ENCODE measurements at places on chromosomes 3 and 15.

GRCh38 chr3:106560451-106560966 lies 691.7 kb upstream of the CBLB start:
- DNase-seq: no peak

DNA sequence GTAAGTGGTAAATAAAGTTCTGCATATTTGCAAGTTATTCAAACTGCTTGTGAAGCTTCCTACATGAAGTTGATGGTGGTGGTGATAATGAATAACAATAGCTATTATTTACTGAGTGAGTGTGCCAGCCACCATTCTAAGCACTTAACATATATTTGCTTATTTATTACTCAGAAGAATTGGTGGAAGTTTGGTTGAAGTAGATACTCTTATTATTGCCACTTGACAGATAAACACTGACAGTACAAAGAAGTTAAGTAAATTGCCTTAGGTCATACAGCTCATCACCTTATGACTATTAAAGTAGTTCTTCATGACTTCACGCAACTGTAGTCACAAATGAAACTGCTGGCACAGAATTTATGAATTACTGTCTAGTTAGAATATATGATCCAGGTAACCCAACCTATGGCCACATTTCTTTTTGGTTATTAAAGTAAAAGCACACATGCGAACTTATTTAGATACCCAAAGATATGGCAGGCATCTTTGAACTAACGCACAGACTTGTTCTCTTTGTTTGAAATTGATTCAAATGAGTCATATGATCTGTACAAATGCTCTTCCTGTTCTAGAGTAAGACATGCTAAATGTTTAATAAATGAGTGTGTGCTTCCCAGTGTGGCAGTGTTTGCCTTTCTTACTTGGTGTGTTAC lies 99.8 kb upstream of the NR2F2 start:
- no peak for DNase-seq

GRCh38 chr3:134883697-134884385 lies 88.8 kb downstream of the EPHB1 start:
- no peak for DNase-seq

DNA sequence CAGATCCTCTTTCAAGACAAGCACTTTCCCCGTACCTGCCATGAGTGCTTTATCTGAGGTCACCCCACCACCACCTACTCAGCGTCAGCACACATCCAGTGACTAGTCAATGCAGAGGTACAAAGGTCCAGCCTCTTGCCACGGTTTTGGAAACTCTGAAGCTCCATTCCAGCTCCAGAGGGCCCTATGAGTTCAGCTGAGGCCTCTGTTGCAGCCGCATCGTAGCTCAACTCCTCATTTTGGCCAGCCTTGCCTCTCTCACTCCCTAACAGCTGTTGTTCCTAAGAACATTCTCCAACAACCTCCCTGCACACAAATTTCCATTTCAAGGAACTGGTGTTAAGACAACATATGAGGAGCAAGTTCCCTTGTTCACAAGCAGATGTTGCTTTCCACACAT lies 405.1 kb upstream of the PROK2 start:
- DNase-seq: no peak

DNA sequence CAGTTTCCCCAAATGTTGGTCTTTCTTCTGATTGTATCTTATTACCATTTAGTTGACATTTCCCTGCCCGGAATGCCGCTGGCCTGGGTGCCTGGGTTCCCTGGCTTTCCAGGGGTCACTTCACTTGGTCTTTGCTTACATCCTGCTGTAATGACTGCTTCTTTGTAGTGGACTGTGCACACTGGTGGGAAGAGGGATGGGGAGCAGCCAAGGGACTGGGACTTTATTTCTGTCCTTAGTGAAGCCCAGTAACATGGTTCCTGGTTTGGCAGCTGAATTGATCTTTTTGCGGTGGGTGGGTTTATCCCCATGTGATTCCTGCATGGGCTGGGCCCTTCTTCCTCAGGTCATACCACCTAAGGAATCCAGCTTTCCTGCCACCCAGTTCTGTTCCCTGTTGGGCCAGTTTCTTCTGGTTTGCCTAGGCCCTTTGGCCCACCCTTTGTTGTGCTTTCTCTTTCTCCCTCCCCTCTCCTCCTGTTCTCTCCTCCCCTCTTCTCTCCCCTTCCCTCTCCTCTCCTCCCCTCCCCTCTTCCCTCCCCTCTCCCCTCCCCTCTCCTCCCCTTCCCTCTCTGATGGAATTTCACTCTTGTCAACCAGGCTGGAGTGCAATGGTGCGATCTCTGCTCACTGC lies 41.9 kb downstream of the TRIM71 start:
- DNase-seq: no peak

All from stimulated activated CD4-positive, alpha-beta T cell treated with anti-CD3 and anti-CD28 coated beads, Interleukin-1b, Interleukin-23, amount 100 ng/mL, for 4 hours (primary cell).